NCI-H446 (cell line): ENCODE measurements at places on chromosomes 6 and 20.

DNA sequence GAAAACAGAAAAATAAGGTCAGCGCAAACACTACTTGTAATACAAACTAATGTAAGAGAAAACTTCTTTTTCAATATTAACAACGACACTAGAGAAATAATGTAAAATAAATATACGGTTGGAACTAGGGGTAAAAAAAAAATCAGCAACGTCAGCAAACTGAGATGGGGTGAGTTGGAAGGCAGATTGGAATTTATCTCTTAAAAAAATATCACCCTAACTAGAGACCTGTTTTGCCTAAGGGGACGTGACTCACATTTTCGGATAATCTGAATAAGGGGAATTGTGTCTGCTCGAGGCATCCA, 705 bp upstream of the UTRN start:
- DNase-seq, result no peak

DNA sequence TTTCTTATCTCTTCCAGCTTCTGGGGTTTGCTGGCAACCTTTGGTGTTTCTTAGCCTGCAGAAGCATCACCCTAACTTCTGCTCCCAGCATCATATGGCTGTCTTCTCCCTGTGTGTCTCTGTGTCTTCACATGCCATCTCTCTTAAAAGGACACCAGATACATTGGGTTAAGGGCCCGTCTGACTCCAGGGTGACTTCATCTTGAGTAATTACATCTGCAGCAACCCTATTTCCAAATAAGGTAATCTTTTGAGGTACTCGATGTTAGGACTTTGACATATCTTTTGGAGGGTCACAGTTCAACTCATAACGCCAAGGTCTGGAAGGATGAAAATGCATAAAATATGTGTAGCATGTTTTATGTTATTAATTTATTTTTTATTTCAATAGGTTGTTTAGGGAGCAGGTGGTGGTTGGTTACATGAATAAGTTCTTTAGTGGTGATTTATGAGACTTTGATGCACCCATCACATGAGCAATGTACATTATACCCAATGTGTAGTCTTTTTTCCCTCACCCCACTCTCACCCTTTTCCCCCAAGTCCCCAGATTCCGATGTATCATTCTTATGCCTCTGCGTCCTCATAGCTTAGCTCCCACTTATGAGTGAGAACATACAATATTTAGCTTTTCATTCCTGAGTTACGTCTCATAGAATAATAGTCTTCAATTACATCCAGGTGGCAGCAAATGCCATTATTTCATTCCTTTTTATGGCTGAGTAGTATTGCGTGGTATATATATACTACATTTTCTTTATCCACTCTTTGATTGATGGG, 131.1 kb downstream of the TBXT start:
- no peak for DNase-seq

DNA sequence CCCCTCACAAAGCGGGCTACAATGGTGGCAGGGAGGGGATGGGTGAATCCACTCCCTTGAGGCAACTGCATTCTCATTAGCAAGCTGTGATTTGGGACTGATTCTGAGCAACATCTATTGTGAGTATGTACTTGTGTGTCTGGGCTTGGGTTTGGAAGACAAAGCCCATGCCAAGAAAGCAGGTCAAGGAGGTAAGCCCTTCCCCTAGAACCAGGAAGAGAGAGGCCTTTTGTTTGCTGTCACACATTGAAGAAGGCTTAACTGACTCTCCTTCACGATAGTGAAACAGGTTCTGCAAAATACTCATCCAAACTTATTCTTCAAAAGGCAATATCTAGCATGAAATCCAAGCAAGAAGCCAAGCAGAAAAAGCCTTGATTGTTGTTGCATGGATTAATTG, 403.1 kb upstream of the ID4 start:
- no peak for DNase-seq

DNA sequence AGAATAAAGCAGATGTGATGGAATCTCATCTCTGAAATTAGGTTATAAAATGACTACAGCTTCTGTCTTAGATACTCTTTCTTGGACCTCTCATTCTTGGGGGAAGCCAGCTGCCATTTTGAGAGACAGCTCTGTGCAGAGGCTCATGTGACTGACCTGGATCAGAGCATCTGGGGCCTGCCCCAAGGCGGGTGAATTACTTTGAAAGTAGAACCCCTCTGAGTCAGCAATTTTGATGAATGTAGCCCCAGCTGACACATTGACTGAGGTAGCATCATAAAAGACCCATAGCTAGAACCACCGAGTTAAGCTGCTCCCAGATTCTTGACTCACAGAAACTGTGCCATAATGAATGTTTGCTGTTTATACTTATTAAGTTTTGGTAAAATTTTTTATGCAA, 124.5 kb downstream of the THEMIS start:
- no peak for DNase-seq

DNA sequence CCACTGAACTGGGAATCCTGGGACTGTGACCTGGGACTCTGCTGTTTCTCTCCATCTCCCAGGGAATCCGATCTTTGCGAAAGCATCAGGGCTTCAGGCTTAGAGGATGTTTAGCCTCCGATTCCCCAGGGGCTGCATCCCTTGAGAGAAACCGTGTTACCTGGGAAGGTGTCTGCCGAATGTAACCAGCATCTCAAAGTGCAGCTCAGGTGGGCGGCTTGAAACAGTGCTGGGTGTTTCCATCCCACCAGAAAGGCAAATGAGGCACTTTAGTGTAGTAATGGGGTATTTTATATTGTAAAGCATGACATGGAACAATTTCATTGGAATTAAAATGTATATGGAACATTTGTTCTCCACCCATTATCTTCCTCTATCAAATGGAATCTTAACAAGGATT, 15.2 kb downstream of the CDH4 start:
- no peak for DNase-seq
